ENCODE measurements at places on chromosomes 3 and 15.

DNA sequence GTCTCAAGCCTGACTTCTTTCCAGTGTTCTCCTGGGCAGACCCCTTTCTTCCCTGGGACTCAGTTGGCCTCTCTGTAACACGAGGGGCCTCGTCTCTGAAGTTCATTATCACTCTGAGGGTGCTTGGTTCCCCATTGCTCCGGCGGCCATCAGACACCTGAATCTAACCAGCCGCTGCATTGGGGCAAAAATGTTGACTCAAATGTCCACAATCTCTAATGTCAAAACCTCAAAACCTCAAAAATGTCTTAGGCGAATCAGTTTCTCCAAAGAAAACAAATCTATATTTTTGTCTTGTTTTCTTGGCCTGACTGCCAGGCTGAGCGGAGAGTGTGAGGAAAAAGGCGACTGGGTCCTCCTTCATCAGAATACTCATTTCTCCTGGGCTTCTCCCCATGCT, 220.7 kb downstream of the VPS13C start:
- DNase-seq = no peak

DNA sequence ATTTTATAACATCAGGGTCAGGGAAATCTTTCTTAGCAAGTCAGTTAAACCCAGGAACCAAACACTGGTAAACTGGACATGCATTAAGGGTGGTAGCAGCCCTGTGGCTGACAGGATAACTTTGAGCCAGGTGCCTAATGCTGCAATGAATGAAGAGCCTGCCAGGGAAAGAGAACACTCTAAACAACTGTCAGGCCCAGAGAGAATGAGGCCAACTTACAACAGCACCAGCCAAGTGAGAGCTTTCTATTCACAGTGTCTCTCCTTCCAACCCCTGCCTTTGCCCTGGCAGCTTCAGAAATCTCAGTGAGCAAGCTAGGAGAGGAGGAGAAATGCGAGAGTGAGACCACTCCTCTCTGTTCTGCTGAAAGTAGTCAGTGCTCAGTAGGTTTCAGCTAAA, 50.4 kb upstream of the ATP2C1 start:
- no peak for DNase-seq

GRCh38 chr3:109607897-109608296, 270.6 kb upstream of the DPPA4 start:
- DNase-seq = no peak

- DNase-seq = no peak
Measured at GRCh38 chr3:169323578-169324451, 339.7 kb downstream of the MECOM start.

GRCh38 chr3:105976196-105976595, 107.4 kb upstream of the CBLB start:
- no peak for DNase-seq

DNA sequence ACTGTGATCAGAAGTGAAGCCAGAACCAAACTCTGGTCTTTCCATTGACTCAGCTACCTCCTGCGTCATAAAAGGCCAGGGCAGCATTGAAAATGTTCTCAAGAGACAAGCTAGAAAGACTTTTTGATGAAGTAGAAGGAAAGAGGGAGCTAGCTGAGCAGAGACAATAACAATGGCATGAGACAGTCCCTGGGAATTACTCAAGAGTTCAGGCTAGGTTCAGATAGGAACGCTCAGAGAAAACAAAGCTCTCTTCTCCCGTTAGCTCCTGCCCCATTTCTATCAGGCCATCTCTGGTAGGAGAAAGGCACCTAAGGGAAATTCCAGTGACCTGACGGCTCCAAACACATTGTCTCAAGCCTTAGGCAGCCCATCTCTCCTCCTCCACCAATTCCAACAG, 7.0 kb upstream of the OXTR start:
- no peak for DNase-seq

DNA sequence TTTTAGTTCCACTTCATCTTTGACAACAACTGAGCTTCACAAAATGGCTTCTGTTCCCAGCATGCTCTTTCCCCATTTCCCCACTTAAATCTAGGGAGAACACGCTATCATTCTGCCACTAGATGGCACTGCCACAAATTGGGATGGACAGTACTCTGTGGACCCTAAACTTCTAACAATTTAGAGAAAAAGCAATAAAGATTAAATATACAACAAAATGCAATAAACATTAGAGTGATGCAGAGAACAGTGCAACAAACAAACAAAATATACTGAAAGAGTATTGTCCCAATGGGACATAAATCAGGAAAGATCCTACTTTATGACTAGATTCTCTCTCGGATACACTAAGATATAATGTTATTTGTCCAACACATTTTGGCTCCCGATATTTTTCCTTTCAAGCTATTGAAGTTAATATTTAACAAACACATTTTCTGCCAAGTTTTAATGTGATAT, 169.7 kb upstream of the TMCO5A start:
- DNase-seq = peak; percentile 29

DNA sequence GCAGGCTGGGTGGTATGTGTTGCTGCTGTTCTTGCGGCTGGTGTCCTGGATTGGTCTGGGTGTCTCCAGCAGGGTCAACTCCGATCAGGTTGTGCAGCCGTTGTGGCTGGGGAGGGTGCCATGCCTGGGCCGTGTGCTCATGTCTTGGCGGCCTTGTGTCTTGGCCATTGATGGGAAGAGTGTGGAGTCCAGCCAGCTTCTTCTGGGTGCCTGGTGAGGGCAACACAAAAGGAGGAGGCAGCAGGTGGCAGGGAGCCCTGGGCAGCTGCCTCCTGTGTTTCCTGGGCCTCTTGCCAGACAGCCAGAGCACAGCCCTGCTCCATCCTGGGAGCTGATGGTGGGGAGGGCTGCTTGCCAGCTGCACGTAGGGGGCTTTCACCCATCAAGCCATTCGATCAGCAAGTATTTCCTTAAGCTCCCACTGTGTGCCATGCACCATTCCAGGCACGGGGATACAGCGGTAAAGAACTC, 4.3 kb downstream of the CHAC1 start:
- DNase-seq = no peak

Measured in suppressor macrophage treated with lipopolysaccharide for 4 hours (primary cell).